ENCODE measurements at places on chromosomes 3 and 15. TPM values are rescaled to one million over a fixed set of nuclear protein-coding genes. Genes with fewer than 3 reads are reported as not detected.

ARPIN gene
- 18.7 TPM for total RNA-seq

CKMT1B gene
- total RNA-seq = not detected

KCNMB2 gene
- not detected for total RNA-seq

FSIP1 gene
- total RNA-seq = 1.1 TPM

SLC12A8 gene
- total RNA-seq = 0.86 TPM

GOLGA6D gene
- not detected for total RNA-seq

P4HTM gene
- total RNA-seq = 26.9 TPM

TGM4 gene
- 0.24 TPM for total RNA-seq

ATP13A5 gene
- total RNA-seq = not detected

SHF gene
- total RNA-seq = 5.2 TPM

GOLGA8G gene
- total RNA-seq = not detected

NOP10 gene
- total RNA-seq = 225 TPM

CHRD gene
- total RNA-seq = 0.53 TPM

LRRC2 gene
- total RNA-seq = 0.39 TPM

INAFM2 gene
- total RNA-seq = 24.1 TPM

ATP10A gene
- not detected for total RNA-seq

MASP1 gene
- 0.31 TPM for total RNA-seq

GOLGA6L7 gene
- not detected for total RNA-seq

CGGBP1 gene
- total RNA-seq = 69.7 TPM

SUSD5 gene
- 15.3 TPM for total RNA-seq

LRRN1 gene
- not detected for total RNA-seq

CHRNA5 gene
- total RNA-seq = 12.7 TPM

LMAN1L gene
- not detected for total RNA-seq

AMIGO3 gene
- not detected for total RNA-seq

EFCC1 gene
- total RNA-seq = 0.73 TPM

LYSMD2 gene
- total RNA-seq = 8.0 TPM

FURIN gene
- 131 TPM for total RNA-seq

FETUB gene
- total RNA-seq = not detected

SST gene
- not detected for total RNA-seq

STAB1 gene
- 340 TPM for total RNA-seq

SPATA12 gene
- 0.14 TPM for total RNA-seq

DPPA2 gene
- not detected for total RNA-seq

PRSS50 gene
- not detected for total RNA-seq

UPK1B gene
- total RNA-seq = not detected

INSYN1 gene
- 0.58 TPM for total RNA-seq

PLOD2 gene
- 228 TPM for total RNA-seq

SERPINI2 gene
- total RNA-seq = not detected

CIP2A gene
- total RNA-seq = 33.7 TPM

GABRG3 gene
- not detected for total RNA-seq

NOX5 gene
- 0.07 TPM for total RNA-seq

MAGI1 gene
- 47.7 TPM for total RNA-seq

ANKRD34C gene
- total RNA-seq = not detected

SLC24A5 gene
- not detected for total RNA-seq

C3orf20 gene
- total RNA-seq = not detected

GPR160 gene
- total RNA-seq = 1.3 TPM

CYP1A2 gene
- not detected for total RNA-seq

ACVR2B gene
- total RNA-seq = 4.9 TPM
